D721Med (cell line): ENCODE measurements at places on chromosomes 12 and 14.

DNA sequence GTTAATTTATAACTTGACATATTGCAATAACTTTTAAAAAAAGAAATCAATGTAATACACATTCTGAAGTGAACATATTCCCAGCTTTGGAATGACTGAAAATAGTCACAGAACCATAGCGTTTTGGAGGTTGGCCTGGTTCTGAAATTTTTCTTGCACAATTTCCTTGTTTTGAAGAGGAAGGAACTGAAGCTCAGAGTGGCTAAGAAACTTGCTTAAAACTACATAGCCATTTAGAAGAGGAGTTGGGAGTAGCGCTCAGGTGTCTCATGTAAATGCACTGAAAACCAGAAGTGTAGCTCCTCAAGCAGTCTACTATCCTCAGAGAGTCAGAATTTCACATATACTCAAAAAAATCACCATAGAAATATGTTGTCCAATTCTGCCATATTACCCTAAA is 41.2 kb downstream of the SLC38A1 start:
- DNase-seq, result no peak

DNA sequence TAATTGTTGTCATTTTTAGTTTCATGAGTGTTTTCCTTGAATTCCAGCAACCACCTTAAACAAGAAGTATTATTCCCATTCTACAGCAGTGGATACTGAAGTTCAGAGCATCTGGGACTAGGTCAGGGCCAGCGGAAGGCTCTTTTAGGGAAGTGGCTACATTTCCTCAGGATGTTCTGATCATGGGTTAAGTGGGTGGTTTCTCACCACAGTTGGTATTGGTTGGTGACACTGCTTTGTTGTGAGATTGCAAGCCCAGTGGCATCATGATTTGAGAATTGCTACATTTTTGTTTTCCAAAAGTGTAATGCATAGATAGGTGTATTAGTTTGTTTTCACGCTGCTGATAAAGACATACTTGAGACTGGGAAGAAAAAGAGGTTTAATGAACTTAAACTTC is 47.1 kb downstream of the SYNE2 start:
- no peak for DNase-seq

- DNase-seq, result no peak
Observed at GRCh38 chr14:72539661-72540315, 354.1 kb downstream of the DPF3 start.

DNA sequence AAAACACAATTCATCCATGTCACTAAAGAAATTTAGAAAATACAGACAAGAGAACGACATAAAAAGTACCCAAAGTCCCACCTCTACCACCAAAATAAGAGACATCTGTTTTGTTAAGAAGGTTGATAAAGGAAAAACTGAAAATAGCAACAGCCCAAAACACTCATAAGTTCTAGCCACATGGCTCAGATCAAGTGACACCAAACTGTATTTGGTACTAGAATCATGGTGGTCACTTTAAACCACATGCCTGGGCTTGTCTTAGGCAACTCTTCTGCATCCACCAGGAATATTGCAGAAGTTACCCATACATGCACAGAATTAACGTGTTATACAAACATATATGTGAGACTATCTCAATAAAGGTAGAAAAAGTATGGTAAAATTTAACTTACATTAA is 78.2 kb upstream of the GTF2A1 start:
- no peak for DNase-seq

DNA sequence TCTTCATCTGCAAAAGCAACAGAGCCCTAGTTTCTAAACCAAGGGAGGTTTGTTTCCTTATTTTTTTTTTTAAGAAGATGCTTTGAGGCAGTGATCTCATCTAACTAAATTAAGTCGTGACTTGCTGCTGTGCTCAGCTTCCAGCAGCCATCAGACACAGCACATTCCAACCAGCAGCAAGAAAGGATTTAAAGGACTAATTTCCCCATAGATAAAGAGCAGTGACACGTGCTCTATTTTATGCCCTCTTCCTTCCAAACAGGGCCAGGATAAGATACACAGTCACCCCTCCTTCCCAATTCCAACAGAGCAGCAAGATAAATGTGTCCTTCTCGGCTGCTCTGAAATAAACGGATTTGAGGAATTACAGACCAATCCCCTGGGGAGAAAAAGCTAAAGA is 81.7 kb downstream of the PRKAB1 start:
- no peak for DNase-seq

GRCh38 chr12:14846042-14846587 is 2.8 kb upstream of the ART4 start:
- no peak for DNase-seq

- no peak for DNase-seq
Observed at GRCh38 chr12:20099395-20100183, 268.7 kb upstream of the PDE3A start.

DNA sequence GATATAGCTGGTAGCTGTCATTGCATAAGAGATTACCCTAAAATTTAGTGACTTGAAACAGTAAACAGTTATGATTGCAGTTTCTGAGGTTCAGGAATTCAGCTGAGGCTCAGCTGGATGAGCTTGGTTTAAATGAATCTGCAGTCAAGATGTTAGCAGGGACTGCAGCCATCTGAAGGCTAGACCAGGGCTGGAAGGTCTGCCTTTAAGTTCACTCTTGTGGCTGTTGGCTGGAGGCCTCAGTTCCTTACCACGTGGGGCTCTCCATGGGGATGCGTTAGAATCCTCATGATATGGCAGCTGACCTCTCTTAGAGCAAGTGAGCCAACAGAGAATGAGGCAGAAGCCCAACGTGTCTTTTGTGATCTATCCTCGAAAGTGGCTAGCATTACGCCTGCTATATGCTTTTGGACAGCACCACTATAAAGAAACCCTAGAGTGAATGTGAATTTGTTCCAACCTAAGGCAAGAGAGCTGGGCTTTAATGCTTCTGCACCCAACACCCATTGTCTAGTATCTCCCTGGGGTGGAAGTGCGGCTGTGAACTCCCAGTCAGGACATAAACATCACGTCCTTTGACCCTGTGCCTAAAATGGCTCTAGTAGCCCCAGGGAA is 26.0 kb downstream of the HSPB8 start:
- no peak for DNase-seq

- no peak for DNase-seq
Observed at GRCh38 chr12:57609101-57609780, 2.0 kb upstream of the ARHGEF25 start.
